ENCODE measurements at places on chromosomes 5 and 9.

- DNase-seq, result no peak
These were observed 7.7 kb upstream of the CEP72 start for GRCh38 chr5:604391-604831.

GRCh38 chr9:87818308-87818707 is 64.4 kb upstream of the SPATA31E1 start:
- no peak for DNase-seq

GRCh38 chr9:18037981-18038380 is 436.0 kb upstream of the ADAMTSL1 start:
- no peak for DNase-seq

- DNase-seq, result no peak
These were observed 116.2 kb upstream of the TBCA start for GRCh38 chr5:77892061-77893010.

DNA sequence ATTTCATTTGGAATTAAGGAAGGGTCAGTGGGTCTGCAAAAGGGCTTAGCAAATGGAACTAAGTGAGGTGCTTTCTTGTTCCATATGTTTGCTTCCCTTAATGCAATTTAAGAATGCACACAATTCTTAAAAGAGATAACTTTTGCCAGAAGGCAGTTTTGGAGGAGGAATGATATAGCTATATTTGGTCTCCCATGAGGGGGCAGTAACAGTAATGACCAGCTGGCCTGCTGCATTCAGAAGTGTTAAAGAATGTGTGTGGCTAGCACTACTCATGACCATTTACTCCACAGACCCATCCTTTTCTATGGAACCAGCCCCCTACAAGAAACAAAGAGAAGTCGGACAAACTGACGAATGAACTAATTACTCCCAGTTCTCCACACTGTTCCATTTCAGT is 638.9 kb downstream of the RAB3C start:
- DNase-seq, result no peak

DNA sequence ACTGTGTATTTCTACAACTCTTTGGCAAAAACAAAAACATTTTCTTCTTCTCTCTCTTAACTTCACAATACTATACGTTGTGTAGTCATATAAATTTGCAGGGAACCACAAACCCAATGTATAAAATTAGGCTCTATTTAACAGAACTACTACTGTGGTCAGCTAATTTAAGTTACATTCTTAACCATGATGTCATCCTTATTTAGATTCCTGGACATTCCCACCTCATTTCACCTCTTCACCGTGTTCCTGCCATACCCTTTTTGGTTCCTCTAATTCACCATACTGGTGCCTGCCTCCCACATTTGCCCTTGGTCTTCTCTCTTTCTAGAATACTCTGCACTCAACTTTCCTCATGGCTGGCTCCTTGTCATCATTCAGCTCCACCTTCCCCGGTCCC is 75.7 kb upstream of the SH3GL2 start:
- no peak for DNase-seq

Data from fibroblast of skin of abdomen (primary cell).